ENCODE measurements at places on chromosomes 12 and 14.

GRCh38 chr12:132422381-132423043 is 67.4 kb upstream of the FBRSL1 start:
- DNase-seq = no peak

- no peak for DNase-seq
Measured at GRCh38 chr12:29240441-29240840, 91.4 kb downstream of the FAR2 start.

GRCh38 chr14:54535646-54536045 is 25.9 kb downstream of the CGRRF1 start:
- no peak for DNase-seq

- DNase-seq = no peak
Measured at GRCh38 chr12:52670961-52671360, 9.2 kb downstream of the KRT1 start.

Measured in T follicular helper cell (primary cell).